A549 treated with GW870086 at 1 μM for 4 hours (cell line): ENCODE measurements at places on chromosomes 4 and X. TPM values are rescaled to one million over a fixed set of nuclear protein-coding genes. Genes with fewer than 3 reads are reported as not detected.

Gene SHOX
- not detected in 5 replicates for total RNA-seq

Gene KIF4A
- 26.0 to 31.5 TPM (median 27.0 TPM) in 5 replicates for total RNA-seq

Gene SPANXC
- total RNA-seq = 0.58 to 0.65 TPM (median 0.64 TPM) in 3 of 5 replicates, not detected in the others

Gene BCLAF3
- total RNA-seq = 1.5 to 4.3 TPM (median 3.6 TPM) in 5 replicates

Gene UBA6
- 14.2 to 18.4 TPM (median 15.9 TPM) in 5 replicates for total RNA-seq

Gene PNMA6A
- total RNA-seq = 3.7 to 5.1 TPM (median 4.5 TPM) in 5 replicates

Gene SGCB
- 17.5 to 18.9 TPM (median 18.2 TPM) in 5 replicates for total RNA-seq

Gene PFKFB1
- total RNA-seq = 0.16 TPM in 1 of 5 replicates, not detected in the others

Gene PPBP
- 0.38 to 0.45 TPM in 2 of 5 replicates, not detected in the others for total RNA-seq

Gene HTN1
- not detected in 5 replicates for total RNA-seq

Gene DCAF16
- 4.9 to 9.5 TPM (median 6.7 TPM) in 5 replicates for total RNA-seq

Gene F9
- not detected in 5 replicates for total RNA-seq

Gene CLTRN
- total RNA-seq = 0.72 to 1.1 TPM (median 0.91 TPM) in 5 replicates

Gene UVSSA
- 3.2 to 5.3 TPM (median 4.4 TPM) in 5 replicates for total RNA-seq

Gene ASMT
- total RNA-seq = 0.30 to 0.58 TPM (median 0.43 TPM) in 4 of 5 replicates, not detected in the other

Gene FABP2
- total RNA-seq = not detected in 5 replicates

Gene ADRA2C
- total RNA-seq = 6.2 to 10.9 TPM (median 10.3 TPM) in 5 replicates

Gene SLITRK2
- total RNA-seq = not detected in 5 replicates

Gene KIAA1210
- total RNA-seq = not detected in 5 replicates

Gene MAGIX
- 2.0 to 5.5 TPM (median 2.7 TPM) in 5 replicates for total RNA-seq

Gene IGSF1
- total RNA-seq = 0.23 to 0.53 TPM (median 0.35 TPM) in 5 replicates

Gene COL25A1
- total RNA-seq = not detected in 5 replicates

Gene NUP62CL
- total RNA-seq = 14.5 to 18.5 TPM (median 15.8 TPM) in 5 replicates

Gene RADX
- total RNA-seq = 0.07 to 0.08 TPM (median 0.08 TPM) in 3 of 5 replicates, not detected in the others

Gene VCX
- not detected in 5 replicates for total RNA-seq

Gene APBB2
- total RNA-seq = 4.7 to 12.1 TPM (median 12.0 TPM) in 5 replicates

Gene WDFY3
- total RNA-seq = 6.3 to 9.6 TPM (median 7.4 TPM) in 5 replicates

Gene TMPRSS11A
- not detected in 5 replicates for total RNA-seq

Gene GNRHR
- not detected in 5 replicates for total RNA-seq

Gene DUX4
- not detected in 5 replicates for total RNA-seq

Gene SMC1A
- 42.7 to 59.0 TPM (median 49.4 TPM) in 5 replicates for total RNA-seq

Gene TLR1
- total RNA-seq = 0.19 to 0.37 TPM (median 0.30 TPM) in 4 of 5 replicates, not detected in the other

Gene FGF5
- total RNA-seq = 0.15 to 0.38 TPM (median 0.34 TPM) in 5 replicates

Gene FOXP3
- total RNA-seq = 0.12 to 0.15 TPM (median 0.14 TPM) in 3 of 5 replicates, not detected in the others

Gene ADH1A
- total RNA-seq = not detected in 5 replicates

Gene MAOA
- 0.39 to 0.61 TPM (median 0.44 TPM) in 5 replicates for total RNA-seq

Gene RAB41
- total RNA-seq = not detected in 5 replicates

Gene MAGEA4
- total RNA-seq = not detected in 5 replicates

Gene FGF13
- total RNA-seq = 0.07 TPM in 1 of 5 replicates, not detected in the others

Gene CT45A10
- total RNA-seq = 0.41 to 1.1 TPM in 2 of 5 replicates, not detected in the others

Gene ANK2
- total RNA-seq = 0.72 to 1.2 TPM (median 0.82 TPM) in 5 replicates

Gene MAGEA9B
- not detected in 5 replicates for total RNA-seq

Gene PTPN13
- 3.3 to 4.5 TPM (median 4.0 TPM) in 5 replicates for total RNA-seq

Gene UCP1
- total RNA-seq = 0.08 to 0.17 TPM (median 0.09 TPM) in 3 of 5 replicates, not detected in the others

Gene DCHS2
- 0.03 TPM in 1 of 5 replicates, not detected in the others for total RNA-seq

Gene GASK1B
- total RNA-seq = 0.26 to 0.67 TPM (median 0.34 TPM) in 5 replicates

Gene SMR3B
- total RNA-seq = not detected in 5 replicates

Gene PRRG1
- 5.6 to 6.6 TPM (median 6.1 TPM) in 5 replicates for total RNA-seq

Gene REPS2
- 0.57 to 1.0 TPM (median 0.73 TPM) in 5 replicates for total RNA-seq

Gene EREG
- 14.3 to 28.3 TPM (median 21.8 TPM) in 5 replicates for total RNA-seq

Gene PDZD11
- 88.8 to 111 TPM (median 94.4 TPM) in 5 replicates for total RNA-seq

Gene FREM3
- total RNA-seq = not detected in 5 replicates
